Brain microvascular endothelial cell (primary cell): ENCODE measurements at places on chromosomes 16 and 17.

DNA sequence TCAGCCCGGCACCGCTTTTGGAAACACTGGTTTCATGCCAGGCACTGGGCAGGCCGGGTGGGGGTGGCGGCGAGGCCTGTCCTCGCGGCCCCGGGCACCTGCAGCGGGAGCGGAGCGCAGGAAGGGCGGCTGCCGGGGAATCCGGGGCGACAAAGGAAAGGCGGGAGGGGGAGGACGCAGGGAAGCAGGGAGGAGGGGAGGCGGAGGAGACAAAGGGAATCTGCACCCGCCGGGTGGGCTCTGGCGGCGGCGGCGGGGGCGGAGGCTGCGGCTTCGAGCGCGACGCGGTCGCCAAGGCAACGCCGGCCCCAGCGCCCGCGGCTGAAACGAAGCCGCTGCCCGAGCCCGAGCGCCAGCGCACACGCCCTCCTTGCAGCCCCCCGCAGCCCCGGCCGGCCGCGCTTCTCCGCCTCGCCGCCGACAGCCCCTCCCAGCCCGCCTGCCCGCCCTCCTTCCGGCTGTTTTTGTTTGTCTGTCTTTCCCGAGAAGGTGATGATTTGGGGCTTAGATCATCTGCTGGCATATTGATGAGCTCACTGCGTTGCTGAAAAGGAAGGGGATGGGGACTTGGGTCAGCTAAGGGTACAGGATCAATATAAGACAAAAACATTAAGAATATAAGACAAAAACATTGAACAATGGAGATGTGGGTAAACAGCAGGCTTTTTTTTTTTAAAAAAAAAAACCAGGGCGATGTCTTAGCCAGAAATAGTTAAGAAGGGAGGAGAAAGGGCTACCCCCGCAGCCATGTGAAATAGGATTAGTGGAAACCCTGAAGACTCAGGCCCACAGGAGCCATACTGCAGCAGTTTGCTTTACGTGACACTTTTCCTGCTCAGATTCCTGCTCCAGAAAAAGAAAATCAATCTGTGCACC lies 32.7 kb downstream of the CDK5R1 start:
- no peak for DNase-seq

DNA sequence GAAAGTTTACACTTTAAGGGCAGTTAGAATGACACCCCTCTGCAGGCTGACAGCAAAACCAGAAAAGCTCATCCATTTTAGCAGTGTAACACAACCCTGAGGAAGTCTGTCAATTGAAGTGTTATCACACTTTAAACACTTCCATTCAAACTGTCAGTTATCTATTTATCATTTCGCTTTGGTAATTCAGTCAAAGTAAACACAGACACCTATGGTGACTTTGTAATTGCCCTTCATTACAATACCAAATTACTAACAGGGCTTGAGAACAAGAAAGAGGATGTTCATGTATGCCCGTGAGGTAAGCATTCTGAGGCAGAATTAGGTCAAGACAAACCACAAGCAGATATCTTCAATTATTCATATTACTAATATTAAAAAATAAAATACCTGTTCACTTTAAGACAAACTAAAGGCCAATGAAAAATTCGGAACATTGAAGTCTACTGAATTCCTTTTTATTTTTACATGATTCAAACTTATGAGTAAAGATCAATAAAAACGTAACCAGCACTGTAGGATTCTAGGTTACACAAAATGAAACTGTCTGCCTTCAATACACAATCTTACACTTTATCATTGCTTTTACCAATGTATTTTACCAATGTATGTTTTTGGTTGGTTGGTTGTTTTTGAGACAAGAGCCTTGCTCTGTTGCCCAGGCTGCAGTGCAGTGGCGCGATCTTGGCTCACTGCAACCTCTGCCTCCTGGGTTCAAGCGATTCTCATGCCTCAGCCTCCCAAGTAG lies 57.1 kb downstream of the BRIP1 start:
- DNase-seq: no peak

DNA sequence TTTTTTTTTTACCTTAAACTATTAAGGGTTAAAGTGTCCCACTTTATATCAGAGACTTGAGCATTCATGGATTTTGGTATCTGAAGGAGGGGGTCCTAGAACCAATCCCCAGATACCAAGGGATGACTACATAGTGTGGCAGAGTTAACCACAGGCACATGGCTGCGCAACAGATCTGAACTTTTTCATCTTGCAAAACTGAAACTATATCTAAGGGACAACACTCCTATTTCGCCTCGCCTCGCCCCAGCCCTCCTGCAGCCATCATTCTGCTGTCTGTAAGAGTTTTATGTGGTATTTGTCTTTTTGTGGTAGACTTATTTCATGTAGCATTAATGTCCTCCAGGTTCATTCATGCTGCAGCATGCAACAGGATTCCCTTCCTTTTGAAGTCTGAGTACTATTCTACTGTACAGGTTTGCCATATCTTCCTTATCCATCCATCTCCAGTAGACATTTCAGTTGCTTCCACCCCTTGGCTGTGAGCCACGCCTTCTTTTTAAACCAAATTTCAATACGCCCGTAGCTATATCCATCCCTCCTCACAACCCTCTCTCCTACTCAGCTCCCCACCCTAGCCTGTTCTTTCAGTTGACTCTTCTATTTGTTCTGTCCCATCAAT lies 53.2 kb downstream of the AMFR start:
- DNase-seq: no peak

GRCh38 chr17:77286641-77287431 lies 146.1 kb downstream of the SEC14L1 start:
- DNase-seq: peak; percentile 59

GRCh38 chr16:14353340-14353739 lies 276.7 kb downstream of the PARN start:
- no peak for DNase-seq

GRCh38 chr17:16189791-16190348 lies 25.5 kb downstream of the NCOR1 start:
- DNase-seq: no peak

GRCh38 chr17:81647640-81648012 lies 8.7 kb downstream of the PDE6G start:
- DNase-seq: no peak

DNA sequence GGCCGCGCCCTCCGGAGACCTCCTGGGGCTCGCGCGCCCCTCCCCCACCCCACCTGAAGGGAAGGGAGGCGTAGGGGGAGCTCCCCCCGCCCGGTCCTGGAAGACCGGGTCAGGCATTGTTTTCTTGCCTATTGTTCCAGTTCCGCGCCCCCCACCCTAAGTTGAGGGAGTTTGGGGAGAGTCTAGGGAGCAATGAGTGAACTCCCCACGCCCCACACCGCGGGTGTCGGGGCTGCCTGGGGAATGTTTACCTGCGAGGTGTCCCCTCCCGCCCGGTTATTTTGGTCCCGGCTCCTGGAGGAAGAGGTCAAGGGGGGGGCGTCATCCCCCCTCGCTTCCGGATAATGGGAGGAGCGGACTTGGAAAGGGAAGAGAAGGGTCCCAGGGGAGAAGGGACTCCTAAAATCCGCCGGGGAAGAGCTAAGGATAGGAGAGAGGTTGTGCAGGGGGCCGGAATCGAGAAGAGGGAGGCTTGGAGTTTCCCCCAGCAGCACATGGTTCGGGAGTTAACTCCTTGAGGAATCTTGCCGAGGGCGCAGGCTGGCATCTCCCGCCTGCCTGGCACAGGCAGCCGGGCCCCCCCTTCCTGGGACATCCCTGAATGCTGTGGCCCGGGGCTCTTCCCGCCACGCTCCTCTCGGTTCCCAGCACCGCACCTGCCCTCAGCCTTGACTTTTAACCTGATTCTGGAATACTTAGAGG lies 881 bp downstream of the MLLT6 start:
- no peak for DNase-seq

DNA sequence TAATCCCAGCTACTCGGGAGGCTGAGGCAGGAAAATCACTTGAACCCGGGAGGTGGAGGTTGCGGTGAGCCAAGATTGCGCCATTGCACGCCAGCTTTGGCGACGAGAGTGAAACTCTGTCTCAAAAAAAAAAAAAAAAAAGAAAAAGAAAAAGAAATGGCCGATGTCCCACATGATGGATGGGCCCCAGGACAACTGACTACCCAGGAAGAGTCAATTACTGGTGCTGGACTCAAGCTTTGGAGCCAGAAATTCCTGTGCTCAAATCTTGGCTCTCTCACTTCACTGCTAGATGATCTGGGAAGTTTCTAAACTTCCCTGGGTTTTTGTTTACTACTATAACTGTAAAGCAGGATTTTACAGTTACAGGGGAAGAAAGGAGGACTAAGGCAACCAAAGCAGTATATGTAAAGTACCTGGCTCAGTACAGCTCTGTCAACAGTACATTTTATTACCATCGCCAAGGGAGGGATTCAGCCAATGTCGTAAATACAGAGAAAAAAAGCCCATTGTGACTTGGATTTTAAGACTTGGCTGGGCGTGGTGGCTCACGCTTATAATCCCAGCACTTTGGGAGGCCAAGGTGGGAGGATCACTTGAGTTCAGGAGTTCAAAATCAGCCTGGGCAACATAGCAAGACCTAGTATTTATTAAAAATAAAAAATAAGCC lies 11.9 kb downstream of the C16orf86 start:
- no peak for DNase-seq

GRCh38 chr17:40956401-40957254 lies 10.1 kb downstream of the KRT39 start:
- peak; percentile 98 for DNase-seq

DNA sequence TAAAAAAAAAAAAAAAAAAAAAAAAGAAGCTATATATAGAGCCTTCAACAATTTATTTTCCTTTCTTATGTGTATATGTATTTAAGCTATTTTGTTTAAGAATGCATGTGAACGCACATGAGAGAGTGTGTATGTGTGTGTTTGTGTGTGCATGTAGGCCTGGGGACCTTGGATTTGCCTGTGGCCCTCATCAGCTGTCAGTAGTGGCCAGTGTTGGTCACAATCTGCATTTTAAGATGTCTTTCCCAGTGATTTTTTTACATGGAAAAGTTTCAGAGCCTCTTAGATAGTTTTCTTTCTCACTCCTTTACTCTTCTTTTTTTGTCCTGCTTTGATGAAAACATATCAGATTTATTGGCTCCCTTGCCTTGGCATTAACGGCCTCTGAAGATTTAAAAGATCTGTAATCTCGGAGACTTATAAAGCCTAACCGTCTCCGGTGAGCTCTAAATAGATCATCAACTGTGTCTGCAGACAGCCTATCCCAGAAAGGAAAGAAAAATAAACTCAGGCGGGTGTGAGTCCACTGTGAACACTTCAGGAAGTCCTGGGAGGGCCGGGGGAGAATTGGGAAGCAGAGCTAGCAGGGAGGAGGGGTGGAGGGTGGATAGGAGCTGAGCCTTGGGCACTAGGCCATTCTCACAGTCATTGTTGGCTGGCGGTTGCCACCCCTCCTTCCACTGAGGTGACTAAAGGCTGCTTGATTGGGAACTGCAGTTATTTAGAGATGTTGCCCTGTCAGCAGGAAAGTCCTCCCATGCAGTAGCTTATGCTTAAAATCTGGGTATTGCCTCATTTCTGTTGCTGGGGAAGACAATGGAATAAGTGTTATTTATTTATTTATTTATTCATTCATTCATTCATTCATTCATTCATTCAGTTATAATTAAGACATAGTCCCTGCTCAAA lies 86.8 kb downstream of the WWP2 start:
- peak; percentile 68 for DNase-seq
